ENCODE measurements at places on chromosomes 6 and 20.
A peak's percentile ranks its signal among the peaks of the same experiment; 100 is the strongest.

DNA sequence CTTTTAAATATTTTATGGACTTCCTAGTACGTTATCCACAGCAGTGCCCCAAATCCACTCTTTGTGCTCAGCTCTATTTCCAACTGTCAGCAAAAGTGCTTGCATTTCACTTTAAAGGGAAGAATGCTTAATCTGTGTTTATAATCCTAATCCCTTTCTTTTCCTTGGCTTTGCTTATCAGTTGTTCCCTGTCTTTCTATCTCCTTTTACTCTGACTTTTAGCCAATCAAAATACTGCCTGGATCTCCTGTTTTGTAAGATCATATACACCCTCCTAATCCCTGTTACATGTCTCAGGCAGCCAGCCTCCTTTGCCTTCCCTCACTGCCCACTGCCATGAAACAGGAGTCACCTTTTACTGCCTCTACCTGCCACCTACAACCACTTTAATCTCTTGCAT is 102.9 kb downstream of the AIG1 start:
- DNase-seq: no peak

- DNase-seq: no peak
Measured at GRCh38 chr20:60628749-60629148, 623.3 kb upstream of the CDH4 start.

DNA sequence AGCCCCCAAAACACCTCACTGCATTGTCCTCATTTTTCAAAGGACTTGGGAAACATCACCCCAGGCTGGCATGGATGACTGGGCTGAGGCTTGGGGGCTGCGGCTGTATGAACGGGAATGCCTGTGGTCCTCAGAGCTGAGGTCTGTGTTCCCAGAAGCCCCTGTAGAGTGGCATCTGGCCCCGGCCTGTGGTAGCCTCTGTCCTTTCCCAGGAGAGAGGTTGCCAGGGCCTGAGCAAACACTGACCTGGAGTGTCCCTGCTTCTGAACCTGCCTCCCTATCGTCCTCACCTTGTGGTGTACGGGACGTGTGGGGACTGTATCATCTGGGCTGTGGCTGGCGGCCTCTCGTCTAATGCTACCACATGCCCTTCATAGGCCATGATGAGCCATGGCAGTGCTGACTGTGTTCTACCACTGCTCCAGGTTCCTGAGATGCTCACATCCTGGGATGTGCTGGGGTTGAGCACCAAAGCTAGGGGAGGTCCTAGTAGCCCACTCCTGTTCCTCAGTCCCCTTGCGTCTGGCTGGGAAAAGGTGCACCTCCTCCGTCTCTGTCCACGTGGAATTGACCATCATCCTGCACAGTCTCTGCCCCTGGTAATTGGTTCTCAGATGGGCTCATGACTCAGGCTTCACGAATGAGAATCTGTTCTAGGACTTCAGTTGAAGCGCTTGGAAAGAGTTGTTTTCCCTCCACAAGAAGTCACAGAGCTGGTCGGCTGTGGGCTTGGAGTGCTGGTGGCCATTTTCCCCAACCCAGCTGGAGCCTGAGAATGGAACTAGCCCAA is 27.6 kb downstream of the PHACTR3 start:
- no peak for DNase-seq

DNA sequence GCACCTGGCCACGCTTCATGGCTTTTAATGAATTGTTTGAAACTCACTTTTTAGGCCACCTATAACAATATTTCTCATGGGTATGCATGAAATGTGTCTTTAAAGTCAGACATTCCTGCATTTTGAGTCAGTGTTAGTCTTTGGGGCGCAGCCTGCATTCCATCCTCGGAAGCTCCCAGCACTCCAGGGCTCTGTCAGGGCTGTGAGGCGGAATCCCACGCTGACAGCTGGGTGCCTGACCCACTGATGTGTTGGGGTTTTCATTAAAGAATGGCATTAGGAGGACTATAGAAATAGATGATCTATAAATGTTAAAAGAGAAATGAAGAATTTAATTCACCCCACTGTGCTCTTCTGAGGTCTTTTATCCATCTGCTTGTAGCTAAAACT is 16.2 kb upstream of the CLDN20 start:
- no peak for DNase-seq

- no peak for DNase-seq
Measured at GRCh38 chr6:38310061-38310460, 329.7 kb downstream of the BTBD9 start.

DNA sequence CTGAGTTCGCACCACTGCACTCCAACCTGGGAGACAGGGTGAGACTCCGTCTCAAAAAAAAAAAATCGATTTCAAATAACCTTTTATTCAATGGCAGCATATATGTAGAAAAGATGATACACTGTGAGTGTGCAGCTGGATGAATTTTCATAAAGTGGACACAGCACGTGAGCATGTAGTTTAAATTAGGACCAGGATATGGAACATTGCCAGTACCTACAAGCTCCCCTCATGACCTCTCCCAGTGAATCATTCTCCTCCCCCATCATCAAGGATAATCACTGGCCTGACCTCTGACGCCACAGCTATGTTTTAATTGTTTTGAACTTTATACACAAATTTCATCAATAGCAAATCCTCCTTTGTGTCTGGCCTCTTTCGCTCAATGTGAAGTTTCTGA is 53.8 kb upstream of the HDAC2 start:
- no peak for DNase-seq

DNA sequence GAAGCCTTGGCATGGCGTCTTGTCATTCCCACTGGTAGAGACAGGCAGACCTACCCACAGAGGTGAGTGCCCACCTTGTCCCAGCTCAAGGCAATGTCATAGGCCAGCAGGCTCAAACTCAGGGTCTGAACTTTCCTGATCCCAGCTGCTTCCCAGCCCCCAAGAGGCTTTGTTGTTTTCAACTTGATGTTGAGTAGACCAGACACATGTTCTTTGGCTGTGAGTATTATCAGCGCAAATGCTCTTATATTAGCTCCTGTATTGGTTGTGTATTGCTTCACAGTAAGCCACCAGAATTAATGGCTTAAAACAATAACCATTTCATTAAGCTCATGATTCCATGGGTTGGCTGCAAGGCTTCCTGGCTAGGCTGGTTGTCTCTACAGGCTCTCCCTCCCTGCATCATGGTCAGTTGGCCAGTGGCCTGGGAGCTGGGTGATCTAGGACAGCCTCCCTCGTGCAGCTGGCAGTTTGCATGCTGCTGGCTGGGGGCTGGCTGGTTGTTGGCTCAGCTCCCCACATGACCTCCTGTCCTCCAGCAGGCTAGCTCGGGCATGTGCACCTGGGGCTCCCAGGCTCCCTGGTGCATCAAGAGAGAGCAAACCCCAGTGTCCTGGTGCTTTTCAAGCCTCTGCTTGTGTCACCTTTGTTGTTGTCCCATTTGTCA is 21.6 kb downstream of the TOX2 start:
- no peak for DNase-seq

DNA sequence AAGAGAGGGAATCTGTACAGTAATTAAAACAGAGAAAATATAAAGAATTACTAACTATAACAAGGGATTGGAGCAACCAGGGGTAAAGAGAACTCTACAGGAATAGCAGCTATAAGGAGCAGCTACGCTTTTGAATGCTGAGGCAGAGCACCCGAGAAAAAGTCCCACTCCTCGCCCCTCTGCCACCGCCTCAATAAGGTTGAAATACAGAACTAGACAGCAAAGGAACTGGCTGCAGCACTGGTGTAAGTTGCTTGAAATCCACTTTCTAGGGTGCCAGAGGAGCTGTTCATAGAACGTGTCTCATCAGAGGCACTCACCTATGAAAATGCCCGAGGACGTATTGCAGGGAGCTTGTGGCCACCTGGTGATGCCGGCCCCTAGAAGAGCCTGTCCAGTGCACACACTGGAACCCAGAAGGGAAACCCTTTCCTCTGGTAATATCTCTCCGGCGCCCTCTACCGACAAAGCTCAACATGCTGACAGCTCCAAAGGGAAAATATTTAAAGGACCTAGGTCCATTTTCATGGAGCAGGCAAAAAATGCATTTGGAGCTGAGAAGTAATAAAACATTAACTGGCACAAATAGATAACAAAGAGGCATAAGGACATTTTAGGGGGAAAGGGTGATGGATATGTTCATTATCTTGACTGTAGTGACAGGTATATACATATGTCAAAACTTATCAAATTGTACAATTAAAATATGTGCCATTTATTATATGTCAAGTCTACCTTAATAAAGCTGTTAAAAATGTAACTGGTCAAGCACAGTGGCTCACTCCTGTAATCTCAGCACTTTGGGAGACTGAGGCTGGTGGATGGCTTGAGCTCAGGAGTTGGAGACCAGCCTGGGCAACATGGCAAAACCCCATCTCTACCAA is 137.4 kb upstream of the HDAC2 start:
- DNase-seq: peak; percentile 10

DNA sequence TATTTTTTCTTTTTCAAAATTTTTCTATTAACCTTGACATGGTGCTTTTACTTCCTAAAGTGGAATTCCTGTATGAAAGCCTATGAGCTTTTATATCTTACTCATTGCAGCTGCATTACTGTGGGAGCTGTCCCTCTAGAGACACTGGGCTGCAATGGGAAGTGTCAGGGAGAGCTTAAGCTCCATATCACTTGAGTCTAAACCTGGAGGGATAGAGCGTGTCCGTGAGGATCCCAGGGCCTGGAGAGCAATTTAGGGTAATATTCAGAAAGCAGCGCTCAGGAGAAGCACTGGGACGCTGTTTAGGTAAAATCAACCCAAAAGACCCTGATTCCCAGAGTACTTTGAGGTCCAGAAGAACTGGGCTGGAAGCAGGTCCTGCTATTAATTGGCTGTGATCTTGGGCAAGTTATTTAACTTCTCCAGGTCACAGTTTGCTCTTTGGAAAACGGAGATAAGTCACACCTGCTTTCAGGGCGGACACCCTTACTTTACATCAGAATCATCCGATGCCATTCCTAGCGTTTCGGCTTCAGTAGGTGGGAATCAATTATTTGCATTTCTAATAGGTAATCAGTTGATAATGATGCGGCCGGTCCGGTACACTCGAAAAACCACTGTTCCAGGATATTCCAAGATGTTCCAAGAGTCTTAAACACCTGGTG is 628 bp upstream of the ERGIC3 start:
- no peak for DNase-seq

DNA sequence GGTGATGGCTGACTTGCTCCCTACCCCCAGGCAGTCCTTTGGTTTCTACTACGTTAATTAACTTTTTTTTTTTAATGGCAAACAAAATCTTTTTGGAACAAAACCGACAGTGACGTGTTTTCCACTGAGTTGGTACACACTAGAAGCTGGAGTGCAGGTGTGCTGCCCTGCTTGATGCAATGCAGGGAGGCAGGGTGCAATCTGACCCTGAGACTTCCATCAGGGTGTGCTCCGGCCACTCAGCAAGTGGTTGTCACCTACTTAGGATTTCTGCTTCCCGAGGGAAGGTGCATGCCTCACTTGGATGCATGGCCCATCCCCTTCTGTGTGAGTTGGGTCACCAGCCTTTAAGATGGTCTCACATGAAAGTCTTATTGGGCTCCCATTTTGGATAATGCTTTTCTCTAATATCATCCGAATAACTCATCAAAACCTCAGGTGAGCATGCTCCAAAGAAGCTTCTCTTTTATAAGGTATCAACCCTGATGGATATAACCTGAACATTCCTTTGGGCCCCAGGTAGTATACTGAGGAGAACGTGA is 14.0 kb downstream of the RREB1 start:
- DNase-seq: no peak

GRCh38 chr6:89508755-89509563 is 76.0 kb downstream of the ANKRD6 start:
- DNase-seq: no peak

DNA sequence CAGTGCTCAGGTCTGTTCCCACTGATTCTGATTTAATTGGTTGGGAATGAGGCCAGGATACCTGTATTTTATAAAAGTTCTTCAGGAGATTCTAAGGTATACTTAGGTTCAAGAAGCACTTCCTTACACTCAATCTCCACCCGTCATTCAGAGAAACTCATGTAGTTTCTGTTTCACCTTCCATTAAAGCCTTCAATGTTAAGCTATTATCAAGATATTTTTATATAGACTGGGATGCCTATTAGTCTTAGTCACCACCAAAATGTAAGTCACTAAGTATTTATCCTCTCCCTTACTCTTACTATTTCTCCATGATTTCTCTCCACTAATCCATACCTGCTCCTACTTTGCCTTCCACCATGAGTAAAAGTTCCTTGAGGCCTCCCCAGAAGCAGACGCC is 38.1 kb upstream of the GCLC start:
- no peak for DNase-seq

GRCh38 chr6:166266336-166266735 is 41.9 kb downstream of the PRR18 start:
- DNase-seq: no peak

GRCh38 chr6:113619077-113619476 is 238.1 kb upstream of the MARCKS start:
- no peak for DNase-seq

- DNase-seq: peak; percentile 66
Measured at GRCh38 chr6:73854998-73855718, 159.2 kb downstream of the CD109 start.

- no peak for DNase-seq
Measured at GRCh38 chr20:49851231-49851705, 38.6 kb downstream of the SLC9A8 start.

GRCh38 chr20:47805951-47806350 is 20.7 kb upstream of the SULF2 start:
- DNase-seq: no peak

- DNase-seq: no peak
Measured at GRCh38 chr20:38970302-38970701, 8.2 kb downstream of the DHX35 start.

DNA sequence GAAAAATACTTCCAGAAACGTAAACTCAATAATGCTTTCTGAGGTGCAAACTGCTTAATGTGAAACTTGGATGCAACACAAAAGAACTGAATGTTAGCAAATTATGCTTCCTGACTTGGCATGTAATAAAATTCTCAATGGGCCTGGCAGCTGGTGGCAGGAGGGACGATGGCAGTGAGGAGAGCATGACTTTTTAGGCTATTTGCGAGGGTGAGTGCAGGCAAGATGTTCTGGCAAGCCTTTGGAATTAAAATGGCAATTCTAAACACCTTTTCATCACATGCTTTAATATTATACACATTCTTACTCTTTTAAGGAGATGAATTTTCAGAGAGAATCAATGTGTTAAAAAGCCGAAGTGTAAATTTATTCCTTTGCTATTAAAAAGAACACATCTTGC is 224.8 kb upstream of the CDH4 start:
- no peak for DNase-seq

GRCh38 chr6:145352382-145353080 is 382.8 kb downstream of the EPM2A start:
- DNase-seq: no peak

DNA sequence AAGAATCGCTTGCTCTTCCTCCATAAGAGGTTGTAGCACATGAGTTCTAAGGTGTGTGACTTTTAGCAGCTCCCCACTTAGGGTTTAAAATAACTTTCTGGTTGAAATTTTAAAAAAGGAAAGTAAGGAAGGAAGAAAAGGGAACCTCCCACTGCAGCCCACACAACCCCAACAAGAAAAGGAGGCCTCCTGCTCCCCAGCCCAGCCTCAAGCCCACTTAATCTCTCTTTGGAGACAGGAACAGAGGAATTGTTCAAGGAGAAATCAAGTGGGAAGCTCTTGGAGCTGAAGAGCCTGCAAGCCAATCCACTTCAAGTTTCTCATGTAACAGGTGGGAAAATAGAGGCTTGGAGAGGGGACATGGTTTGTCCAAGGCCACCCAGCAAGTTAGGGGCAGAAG is 39.1 kb upstream of the PREX1 start:
- no peak for DNase-seq
